ENCODE measurements at places on chromosomes 7 and 10.

GRCh38 chr7:940599-941408, 13.7 kb downstream of the ADAP1 start:
- DNase-seq = no peak

DNA sequence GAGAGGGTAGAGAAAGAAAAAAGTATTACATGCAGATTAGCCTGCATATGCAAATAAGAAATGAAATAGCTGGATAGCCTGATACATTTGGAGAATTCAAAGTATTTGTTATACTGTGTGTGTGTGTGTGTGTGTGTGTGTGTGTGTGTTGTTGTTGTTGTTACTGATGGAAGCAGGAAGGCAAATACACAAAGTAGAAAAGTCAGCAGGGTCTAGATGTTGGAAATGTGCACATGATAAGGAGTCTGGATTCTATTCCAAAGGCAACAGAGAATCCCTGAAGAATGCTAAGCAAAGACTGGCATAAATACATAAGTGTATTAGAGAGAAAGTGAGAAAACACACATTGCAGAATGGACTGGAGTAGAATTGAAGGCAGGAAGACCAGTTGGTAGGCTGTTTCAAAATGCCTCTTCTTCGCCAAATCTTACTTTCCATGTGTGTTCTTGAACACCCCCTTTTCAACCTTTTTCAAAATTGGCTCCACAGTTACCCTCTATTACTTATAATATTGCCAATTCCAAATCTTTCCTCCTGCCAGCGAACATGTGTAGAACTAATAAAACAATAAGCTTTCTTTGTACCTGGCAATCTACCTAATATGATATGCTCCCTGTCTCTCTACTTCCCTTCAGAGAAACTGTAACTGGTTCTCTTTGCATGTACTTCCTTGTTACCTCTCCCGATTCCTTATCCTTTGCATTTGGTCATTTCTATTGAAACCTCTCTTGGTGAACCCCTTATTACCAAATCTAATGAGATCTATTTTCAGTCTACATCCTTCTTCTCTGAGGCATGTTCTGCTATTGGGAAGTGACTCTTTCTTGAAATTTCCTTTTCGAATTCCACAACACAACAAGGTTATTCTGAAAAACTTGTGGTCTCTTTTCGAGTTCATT, 6.2 kb downstream of the CPED1 start:
- DNase-seq = no peak

DNA sequence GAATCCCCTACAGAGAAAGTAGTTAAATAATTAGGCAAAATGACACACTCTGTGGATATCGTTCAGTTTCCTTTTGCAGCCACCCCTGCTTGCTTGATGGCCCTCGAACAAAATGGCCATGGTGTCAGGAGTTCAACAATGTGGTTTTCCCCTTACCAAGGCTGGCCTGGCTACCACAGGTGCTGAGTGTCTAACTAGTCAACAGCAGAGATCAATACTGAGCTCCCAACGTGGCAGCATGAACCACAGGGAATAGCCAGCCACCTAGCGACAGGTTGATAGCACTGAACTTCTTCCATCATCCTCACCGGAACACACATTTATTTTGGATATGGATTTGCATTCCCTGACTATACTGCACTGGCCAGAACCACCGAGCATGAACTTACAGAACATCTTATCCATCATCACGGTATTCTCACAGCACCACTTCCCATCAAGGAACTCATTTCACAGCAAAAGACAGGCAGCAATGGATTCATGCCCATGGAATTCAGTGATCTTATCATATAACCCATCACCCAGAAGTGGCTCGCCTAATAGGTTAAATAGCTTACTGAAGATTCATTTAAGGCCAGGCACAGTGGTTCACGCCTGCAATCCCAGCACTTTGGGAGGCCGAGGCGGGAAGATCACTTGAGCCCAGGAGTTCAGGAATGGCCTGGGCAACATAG, 6.3 kb downstream of the C10orf67 start:
- DNase-seq = no peak

- no peak for DNase-seq
These were observed 23.1 kb downstream of the PLPP4 start for GRCh38 chr10:120480065-120480600.

DNA sequence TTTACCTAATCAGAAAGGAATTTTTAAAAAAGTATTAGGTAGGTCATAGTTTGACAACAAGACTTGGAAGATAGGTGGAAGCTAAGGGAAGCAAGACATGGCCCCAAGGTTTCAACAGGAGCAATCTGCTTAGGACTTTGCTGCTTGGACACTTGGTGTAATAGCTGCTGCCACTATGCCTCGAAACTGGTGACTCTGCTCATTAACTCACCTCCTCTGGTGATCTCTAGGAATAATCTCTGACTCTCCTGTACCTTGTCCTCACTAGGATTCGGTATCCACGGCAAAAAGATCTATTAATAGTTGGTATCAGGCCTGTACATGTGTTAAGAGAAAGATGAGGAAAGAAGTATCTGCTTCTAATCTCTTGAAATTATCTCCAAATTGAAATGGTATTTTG, 53.1 kb downstream of the PTEN start:
- DNase-seq = no peak

GRCh38 chr10:20971901-20972300, 74.8 kb upstream of the NEBL start:
- DNase-seq = no peak

DNA sequence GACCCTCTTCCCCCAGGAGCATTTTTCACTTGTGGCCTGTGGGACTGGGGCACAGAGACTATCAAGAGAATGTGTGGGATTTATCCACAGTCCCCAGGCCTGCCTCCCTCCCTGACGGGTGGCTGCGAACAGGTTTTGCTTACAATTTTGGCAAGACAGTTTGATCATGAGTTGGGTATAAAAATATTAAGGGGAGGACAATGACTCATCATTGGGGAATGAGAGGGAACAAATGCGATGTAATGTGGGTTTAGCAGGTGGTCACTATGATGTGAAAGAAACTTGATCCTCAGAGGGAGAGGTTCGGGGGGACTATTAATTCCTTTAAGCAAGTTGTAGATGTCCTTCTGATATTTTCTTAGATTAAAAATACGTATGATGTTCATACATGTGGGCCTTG, 52.2 kb downstream of the EMX2 start:
- no peak for DNase-seq

Measured in retinal pigment epithelial cell (primary cell).